HuH-7.5 (cell line): ENCODE measurements at places on chromosomes 7 and 10.

DNA sequence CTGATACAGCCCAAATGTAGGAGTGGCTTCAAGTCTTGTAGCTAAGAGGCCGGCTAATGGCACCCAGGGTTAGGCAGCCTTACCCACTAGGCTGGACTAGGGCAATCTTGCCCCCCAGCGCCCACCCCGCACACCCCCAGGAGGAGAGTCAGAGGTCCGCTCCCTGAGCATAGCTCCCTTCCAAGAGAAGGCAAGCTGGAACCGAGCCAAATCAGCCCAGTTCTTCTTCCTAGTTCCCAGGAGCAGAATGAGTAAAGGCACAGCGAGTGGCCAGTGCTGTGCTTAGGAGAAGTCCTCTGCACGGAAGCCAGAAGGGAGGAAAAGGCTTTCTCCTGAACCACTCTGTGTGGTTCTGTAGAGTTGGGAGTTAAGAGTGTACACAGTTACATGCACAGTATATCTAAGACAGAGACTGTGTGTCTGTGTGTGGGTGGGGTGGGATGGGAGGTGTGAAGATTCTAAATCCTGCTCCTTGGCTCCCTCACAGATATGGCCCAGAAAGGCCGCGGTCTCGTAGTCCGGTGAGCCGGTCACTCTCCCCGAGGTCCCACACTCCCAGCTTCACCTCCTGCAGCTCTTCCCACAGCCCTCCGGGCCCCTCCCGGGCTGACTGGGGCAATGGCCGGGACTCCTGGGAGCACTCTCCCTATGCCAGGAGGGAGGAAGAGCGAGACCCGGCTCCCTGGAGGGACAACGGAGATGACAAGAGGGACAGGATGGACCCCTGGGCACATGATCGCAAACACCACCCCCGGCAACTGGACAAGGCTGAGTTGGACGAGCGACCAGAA lies 59.7 kb upstream of the PDCD4 start:
- DNase-seq = no peak

GRCh38 chr7:13989949-13990305 lies 461 bp upstream of the ETV1 start:
- no peak for DNase-seq

GRCh38 chr7:17713584-17713983 lies 226.7 kb downstream of the SNX13 start:
- no peak for DNase-seq

- no peak for DNase-seq
Measured at GRCh38 chr7:106060394-106060920, 51.7 kb downstream of the SYPL1 start.

- no peak for DNase-seq
Measured at GRCh38 chr7:155897758-155898386, 85.6 kb upstream of the SHH start.

DNA sequence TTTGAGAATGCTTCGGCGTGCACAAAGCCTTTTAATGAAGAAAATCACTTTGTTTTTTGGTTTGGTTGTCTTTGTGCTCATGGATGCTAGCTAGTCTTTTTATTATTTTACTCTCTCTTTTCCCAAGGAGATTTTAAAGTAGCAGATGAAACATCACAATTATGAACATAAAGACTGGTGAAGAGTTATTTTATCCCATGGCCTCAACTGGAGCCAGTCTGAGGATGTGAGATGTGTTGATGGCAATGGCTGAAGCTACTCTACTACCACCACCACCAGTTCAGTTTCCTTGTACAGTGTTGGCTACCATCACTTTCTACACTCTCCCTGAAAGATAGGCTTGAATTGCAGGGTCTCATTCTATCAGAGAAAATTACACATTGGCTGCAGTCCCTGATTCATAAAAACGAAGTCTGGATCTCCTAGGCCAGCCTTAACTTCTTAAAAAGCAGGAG lies 494 bp upstream of the HERC4 start:
- no peak for DNase-seq

DNA sequence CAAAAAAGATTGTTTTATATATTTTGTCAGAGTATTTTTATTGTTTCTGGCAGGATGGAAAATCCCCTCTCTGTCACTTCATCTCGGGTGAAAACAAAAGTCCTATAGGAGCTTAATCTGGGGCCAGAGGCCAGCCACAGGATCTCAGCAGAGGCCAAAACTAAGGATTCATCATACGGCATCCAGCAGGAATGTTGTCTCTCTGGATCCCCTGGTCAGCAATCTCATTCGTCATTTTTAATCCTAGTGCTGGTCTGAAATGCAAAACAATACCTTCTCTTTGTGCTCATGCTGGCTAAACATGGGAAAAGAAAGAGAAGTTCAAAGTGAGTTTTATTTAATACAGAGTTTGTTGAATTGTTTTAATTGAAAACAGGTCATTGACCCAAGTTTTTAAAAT lies 482.5 kb upstream of the AUTS2 start:
- no peak for DNase-seq

- DNase-seq = peak; percentile 27
Measured at GRCh38 chr10:95818668-95819067, 62.7 kb downstream of the ENTPD1 start.

GRCh38 chr7:138207555-138207971 lies 131.3 kb downstream of the AKR1D1 start:
- DNase-seq = no peak

DNA sequence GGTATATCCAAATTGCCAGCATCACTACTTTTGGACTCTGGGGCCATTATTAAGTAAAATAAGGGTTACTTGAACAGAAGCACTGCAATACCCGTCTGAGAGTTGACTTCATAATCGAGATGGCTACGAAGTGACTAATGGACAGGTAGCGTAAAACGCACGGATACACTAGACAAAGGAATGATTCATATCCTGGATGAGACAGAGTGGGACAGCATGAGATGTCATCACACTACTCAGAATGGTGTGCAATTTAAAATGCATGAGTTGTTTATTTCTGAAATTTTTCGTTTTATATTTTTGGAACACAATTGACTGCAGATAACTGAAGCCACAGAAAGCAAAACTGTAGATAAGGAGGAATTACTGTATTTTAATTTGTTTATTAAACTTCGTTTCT lies 421.5 kb upstream of the LRGUK start:
- DNase-seq = no peak

DNA sequence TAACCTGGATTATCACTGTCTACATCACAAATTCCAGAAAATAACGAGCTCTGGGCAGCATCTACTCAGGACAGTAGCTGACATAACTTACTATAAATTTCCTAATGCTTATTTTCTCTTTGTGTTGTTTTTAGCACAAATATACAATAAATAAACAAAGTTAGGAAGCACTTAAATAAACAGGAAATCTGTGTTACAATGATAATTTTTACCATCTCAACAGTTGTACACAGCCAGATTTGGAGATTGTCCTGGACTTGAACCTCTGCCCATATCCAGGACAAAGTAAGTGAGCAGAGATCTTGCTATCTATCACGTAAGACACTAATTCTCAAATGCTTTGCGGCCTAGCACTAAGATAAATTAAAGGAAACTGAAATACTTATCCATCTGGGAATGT lies 48.7 kb downstream of the TSPAN12 start:
- DNase-seq = no peak

- no peak for DNase-seq
Measured at GRCh38 chr7:21617513-21617912, 74.7 kb downstream of the DNAH11 start.

DNA sequence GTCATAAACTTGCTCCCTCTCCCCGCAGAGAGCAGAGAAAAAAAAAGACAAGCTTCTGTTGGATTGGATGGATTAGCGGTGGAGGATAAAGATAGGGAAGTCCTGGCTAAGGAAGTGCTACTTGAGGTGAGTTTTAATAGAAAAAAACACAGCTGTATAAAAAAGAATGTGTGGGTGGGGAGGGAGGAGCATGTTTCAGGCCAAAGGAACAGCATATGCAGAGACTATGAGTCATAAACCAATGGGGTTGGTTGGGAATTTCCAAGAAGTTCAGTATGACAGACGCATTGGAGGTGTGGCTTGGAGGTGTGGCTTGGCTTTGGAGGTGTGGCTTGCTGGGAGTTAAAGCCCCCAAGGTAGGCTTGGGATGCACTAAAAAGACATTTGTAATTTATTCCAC lies 103.0 kb upstream of the LSM8 start:
- DNase-seq = no peak

DNA sequence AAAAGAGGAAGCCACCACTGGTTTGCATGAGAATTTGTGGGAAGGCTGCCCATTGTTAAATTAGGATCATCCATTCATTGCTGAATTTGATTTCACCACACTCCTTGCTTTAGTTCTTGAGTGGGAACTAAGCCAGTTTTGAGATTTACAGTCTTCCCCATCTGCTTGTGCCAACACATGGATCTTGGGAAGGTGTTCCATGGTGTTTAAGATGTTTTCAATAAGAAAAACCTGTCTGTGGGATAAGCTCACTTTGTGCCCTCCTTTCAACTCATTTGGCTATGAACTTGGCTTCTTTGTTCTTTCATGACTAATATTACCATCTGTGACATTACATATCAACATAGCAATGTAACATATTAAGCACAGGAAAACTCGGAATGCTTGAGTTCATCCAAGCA lies 73.2 kb downstream of the INHBA start:
- no peak for DNase-seq

- no peak for DNase-seq
Measured at GRCh38 chr10:76621886-76622620, 1015.6 kb downstream of the KCNMA1 start.

GRCh38 chr7:75808106-75808505 lies 5.5 kb downstream of the CCL24 start:
- DNase-seq = no peak

- no peak for DNase-seq
Measured at GRCh38 chr10:108393089-108393488, 1228.6 kb upstream of the SORCS1 start.

DNA sequence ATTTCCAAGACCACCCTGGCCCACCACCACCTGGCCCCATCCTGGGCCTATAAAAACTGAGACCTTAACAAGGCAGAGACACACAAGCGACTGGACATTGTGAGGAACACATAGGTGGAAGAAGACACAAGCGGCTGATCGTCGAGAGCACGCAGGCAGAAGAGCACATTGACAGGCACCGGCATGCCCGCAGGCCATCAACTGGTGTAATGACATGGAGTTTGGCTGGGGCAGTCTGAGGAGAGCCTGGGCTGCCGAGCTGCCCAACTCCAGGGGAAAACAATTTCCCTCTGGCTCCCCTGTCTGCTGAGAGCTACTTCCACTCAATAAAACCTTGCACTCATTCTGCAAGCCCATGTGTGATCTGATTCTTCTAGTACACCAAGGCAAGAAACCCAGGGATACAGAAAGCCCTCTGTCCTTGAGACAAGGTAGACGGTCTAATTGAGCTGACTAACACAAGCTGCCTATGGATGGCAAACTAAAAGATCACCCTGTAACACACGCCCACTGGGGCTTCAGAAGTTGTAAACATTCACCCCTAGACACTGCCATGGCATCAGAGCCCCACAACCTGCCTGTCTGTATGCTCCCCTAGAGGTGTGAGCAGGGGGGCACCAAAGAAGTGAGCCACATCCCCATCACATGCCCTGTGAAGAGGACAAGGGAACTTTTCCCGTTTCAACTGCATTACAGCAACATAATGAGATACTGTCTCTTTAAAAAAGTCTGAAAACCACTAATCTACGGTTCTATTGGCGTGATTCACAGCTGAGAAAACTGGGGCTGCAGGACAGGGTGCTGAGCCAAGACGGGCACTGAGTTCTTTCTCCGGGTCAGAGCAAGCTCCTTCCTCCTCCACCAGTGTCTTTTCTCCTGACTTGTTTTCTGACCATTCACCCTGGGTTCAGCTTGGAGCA lies 18.5 kb upstream of the TNS3 start:
- no peak for DNase-seq

DNA sequence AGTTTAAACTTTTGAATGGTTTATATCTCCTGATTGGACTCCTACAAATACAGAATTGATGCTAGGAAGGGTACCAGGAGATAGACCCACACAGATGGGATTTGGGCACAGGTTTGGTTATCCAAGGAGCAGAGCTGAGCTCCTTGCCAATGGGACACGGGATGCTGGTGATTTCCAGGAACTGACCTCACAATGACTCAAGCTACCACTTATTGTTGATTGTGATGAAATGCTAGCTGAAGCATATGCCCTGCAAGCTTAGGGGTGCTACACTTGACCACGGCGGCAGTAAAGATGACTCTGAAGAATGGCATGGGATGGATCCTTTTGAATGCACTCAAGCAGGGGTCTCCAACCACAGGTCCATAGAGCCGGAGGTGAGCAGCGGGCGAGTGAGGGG lies 45.5 kb upstream of the VKORC1L1 start:
- DNase-seq = no peak

DNA sequence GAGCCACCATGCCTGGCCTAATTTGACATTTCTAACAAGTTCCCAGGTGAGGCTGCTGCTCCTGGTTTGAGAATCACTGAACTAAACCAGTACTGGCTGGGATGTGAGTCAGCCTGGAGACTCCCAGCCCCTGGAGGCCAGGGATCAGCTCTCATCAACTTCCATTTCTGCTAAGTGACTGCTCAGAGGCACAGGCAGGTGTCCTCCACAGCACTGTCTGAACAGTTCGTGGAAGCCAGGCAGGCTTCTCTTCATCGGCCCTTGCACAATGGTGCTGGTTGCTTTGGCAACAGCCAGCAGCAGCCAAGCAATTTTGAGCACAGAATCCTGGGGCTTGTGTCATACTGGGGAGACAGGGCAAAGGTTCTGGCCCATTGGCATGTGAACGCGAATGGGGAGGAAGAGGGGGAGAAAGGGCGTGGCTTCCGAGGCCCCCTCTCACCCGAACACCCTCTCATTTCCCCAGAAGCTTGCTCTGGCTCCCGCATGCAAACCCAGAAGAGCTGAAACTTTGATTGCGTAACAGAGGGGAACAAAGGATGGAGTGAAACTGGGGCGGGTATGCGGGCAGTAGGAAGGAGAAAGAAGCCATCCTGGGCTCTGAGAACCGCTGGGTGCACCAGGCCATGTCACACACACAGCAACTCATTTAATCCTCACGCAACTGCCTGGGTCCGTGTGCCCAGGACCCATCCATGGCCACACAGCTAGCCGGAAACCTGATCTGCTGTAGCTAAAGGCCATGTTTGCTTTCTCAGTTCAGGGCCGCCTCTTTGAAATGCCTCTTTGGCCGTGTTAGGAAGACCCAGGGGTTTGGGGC lies 9.0 kb upstream of the POR start:
- DNase-seq = no peak

DNA sequence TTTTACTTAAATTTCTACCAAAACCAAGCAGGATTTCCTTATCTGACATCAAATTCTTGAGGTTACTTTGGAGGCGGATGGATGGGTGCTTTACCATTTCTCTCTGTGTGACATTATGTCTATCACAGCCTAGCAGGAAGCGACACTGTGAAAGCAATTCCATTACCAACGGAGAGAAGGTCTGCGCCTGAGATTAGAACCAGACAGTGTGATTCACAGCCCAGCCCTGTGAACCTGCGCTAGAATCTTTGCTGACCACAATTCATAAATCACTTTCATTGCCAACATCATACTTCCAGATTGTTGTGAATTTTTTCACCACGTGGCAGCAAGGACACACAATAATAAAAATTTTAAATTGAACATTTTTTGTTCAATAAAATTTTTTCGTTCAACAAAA lies 126.5 kb downstream of the CUBN start:
- DNase-seq = no peak
